ENCODE measurements at places on chromosomes 1 and 21.

DNA sequence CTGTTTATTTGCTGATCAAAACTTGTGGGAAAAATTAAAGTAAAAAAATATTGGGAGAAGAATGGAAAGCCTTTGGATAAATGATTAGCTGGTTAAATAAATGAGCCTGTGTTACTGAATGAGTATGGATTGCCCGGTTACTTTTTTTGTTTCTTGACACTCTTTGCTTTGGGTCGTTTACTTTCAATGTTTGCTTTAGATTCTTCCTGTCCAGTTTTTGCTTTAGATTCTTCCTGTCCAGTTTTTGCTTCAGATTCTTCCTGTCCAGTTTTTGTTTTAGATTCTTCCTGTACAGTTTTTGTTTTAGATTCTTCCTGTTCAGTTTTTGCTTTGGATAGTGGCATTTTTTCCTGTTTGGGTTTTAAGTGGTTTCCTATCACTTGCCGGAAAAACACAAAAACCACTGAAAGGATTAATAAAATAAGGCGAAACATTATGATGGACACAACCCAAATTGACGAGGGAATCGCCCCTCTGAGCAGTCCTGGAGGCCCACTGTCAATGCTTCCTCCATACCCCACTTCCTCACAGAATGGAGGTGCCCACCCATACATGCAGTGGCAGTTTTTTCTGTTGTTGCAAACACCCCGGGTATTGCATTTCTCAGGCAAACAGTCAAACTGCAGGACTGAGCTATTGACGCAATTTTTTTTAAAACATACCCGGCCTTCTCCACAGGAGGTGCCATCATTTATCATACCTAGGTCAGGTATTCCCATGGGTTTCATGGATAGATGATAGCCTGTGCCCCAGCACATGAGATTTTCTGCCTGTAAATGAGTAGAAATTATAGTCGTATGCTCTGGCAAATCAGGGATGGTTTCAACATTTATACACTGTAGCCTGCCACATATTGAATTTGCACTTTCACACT, 2.3 kb downstream of the ADAM30 start:
- DNase-seq = no peak

- DNase-seq = no peak
These were observed 792.3 kb upstream of the ADAMTS5 start for GRCh38 chr21:27759091-27759659.

DNA sequence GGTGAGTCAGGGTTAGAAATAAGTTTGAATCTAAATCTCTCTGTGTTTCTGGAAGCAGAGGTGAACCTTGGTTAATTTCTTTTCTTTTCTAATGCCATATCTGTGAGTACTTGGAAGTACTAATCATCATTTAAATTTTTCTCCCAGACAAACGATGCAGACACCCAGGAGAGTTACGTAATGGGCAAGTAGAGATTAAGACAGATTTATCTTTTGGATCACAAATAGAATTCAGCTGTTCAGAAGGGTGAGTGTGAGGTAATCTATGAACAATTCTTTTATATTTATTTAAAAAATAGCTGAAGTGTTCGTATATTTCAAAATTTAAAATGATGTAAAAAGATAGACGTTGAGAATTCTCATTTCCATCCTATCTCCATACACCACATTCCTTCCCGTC, 11.2 kb downstream of the C4BPA start:
- no peak for DNase-seq

DNA sequence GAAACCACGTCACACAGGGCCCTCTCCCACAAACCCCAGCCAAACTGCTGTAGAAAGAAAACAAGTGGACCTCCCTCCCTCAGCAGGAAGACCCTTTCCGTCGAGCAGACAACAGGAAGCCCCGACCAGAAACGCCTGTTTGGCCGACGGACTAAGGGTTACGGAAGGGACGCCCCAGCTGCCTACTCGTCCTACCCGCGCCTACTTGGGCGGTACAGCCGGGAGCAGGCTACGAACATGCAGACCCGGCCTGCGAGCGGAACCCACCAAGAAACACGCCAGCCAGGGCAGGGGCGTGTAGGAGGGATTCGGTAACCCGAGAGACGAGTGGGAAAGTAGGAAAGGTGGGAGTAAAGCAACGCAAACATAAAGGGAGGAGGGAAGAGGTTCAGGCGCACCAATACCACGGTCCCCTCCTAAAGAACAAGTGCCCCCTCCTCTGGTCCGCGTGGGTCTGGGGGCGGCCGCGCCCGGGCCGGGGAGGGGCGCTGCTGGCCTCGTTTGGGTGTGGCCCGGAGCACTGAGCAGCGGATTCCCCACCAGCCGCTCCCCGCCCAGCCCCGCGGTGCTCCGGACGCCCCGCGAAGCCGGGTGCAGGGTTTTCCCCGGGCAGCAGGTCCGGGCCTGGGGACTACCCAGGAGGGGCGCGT, 450 bp downstream of the S100A10 start:
- no peak for DNase-seq

DNA sequence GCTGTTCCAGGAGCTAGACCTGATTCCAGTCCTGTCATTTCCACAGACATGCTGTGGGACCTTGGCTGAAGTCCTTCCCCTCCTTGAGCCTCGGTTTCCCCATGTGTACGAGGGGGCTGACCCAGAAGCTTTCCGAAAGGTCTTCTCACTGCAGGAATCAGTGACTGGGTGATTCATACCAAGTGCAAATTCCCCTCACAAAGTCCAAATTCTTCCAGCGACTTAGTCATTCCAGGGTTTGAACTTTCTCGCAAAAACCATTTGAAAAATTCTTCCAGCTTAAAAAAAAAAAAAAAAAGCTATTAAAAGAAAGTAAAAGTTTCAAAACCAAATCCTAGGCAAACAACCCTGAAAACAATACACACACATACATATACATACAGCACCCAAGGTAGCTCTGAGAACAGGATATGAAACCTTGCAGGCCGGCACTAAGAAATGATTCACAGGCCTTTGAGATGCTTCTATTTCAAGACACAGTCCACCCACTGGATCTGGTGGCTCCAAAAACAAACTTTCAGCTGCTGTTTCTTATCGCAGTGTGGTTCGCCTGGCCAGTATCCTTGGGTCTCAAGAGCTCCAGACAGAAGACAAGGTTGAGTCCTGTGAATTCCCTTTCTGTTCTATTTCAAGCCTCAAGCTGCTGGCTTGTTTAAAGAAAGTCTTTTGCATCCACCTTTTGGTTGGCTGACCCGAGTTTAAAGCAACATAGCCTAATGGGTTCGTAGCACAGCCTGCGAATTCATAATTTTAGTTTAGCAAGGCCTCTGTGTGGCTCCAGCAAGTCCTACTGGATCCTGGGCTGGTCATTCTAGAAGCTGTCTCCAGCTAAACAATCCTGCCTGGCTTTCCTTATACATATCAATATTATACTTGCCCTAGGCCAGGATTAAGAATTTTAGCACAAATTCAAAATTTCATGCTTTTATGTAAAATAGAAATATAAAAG, 18.0 kb upstream of the ID3 start:
- DNase-seq = no peak
